ENCODE measurements at places on chromosomes 7 and 10.

GRCh38 chr7:138021889-138022288 lies 20.0 kb upstream of the CREB3L2 start:
- DNase-seq = no peak

DNA sequence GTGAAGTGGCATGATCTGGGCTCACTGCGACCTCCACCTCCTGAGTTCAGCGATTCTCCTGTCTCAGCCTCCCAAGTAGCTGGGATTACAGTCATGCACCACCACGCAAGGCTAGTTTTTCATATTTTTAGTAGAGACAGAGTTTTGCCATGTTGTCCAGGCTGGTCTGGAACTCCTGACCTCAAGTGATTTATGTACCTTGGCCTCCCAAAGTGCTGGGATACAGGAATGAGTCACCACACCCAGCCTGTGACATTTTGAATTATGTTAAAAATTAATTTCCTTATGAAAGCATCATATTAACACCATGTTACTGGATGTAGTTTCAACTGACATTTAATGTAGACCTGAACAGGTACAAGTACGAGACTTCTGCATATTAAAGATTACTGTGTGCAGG lies 24.3 kb downstream of the ABCB4 start:
- DNase-seq = no peak

DNA sequence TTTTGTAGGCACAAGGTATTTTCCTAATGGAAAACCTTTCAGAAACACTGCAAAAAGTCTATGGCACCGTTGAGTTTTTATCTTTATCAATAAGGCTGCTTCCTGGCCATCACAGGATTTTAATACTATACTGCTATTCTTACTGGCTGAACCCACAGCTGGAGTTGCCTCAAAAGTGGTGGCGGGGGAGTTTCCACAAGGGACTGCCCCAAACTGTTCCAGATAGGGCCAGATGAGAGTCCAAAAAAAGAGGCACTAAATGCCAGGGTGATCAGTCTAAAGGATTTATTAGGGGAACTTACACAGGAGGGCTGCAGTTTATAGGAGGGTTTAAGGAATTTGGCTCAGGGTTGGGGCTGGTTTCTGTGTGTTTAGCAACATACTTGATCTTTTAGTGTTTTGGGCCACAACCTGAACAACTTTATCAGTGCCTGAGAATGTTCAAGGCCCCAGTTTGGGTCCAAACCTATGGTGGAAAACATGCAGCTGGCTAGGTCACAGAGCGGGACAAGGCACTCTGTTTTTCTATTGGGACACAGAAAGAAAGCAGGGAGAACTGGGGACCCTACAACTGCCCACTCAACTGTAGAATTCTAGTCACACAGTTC lies 41.4 kb downstream of the STAM start:
- DNase-seq = no peak

DNA sequence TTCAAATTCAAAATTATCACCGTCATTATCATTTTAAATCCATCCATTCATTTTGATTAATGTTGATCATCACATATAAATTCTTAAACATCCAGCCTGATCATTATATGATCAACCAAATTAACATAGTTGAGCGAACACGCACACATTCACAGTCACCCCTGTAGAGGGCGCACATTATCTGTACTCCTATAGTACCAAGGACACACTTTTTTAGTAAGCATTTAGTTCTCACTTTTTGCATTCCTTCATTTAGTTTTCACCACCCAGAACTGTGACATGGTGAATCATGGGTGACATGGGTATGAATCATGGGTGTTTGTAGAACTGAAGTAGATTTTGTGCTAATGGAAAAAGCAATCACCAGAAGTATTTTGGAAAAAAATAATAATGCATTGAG lies 26.0 kb upstream of the ZNF735 start:
- DNase-seq = no peak

DNA sequence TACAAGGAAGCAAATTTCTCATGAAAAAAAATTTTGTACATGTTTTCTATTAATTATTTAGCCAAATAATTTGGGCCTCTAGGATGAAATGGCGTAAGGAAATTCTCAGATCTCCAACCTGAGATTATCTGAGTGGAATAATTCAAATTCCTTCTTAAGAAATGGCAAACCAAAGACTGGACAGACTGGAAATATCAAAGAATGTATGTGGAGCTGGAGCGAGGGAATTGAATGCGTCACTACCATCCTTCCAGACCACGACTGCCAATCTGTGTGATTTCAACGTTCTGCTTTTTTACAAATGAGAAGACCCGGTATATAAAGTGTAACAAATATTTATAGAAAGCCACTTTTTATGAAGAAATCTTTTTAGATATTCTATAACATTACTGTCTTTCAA lies 12.4 kb upstream of the BLNK start:
- DNase-seq = no peak

- no peak for DNase-seq
These were observed 369.2 kb upstream of the GALNT17 start for GRCh38 chr7:70762696-70763095.

DNA sequence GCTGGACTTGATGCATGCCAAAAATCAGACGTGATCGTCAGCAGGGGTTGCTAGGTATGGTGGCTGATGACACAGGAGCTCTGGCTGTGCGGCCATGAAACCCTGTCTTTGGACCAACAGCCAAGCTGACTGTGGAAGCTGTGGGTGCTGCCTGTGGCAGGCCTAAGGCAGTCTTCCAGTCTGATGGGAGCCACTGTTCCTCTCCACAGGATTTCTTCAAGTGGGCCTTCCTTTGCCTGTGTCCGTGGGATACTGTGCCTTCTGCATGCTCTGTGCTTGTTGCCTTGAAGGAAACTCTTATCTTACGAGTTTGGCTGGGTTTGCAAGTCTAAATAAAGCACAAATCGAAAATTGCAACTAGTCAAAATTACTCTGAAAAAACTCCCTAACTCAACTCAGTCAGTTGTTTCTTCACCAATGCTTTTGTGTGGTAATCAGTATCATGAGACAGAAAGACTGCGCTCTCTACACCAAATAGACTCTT lies 101.9 kb upstream of the PDLIM1 start:
- DNase-seq = no peak

DNA sequence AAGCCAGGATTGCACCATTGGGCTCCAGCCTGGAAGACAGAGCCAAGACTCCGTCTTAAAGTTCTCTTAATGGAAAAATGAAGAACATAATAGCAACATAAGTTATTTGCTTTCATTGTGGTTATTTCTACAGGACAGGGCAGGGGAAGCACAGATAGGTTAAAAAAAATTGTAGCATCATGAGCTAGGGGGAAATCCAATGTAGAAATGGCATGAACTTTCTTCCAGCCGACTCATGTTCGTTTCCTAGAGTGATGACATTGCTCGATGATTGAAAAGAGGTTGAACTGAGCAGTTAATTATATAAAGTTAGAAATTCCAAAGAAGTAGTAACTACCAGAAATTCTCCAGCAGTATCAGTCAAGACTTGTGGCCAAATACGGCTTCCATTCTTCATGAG lies 64.9 kb downstream of the DAGLB start:
- no peak for DNase-seq

DNA sequence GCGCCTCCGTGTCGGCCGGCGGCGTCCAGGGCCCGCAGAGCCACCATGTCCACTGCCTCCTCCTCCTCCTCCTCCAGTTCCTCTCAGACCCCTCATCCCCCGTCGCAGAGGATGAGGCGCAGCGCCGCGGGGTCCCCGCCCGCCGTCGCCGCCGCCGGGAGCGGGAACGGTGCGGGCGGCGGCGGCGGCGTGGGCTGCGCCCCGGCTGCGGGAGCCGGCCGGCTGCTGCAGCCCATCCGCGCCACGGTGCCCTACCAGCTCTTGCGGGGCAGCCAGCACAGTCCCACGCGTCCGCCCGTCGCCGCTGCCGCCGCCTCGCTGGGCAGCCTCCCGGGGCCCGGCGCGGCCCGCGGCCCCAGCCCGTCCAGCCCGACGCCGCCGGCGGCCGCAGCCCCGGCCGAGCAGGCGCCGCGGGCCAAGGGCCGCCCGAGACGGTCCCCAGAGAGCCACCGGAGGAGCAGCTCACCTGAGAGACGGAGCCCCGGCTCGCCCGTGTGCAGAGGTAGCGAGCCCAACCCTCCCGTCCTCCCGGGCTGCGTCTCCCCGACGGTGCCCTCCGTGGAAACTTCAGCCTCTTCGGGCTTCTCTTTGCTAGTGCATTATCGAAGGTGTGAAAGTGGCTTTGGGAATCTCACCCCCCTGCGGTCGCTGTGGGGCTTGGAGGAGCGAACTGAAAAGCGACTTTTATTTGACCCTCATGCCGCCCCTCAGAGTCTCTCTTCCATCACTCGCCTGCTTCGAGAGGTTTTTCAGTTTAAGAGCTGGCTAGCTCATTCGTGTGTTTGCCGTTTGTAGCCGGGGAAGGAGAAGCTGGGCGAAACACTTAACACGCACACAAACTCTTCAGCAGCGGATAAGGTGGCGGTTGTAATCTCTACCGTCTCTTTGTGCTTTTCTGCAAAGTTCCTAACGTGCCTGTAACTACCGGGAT lies 975 bp downstream of the GLCCI1 start:
- no peak for DNase-seq

DNA sequence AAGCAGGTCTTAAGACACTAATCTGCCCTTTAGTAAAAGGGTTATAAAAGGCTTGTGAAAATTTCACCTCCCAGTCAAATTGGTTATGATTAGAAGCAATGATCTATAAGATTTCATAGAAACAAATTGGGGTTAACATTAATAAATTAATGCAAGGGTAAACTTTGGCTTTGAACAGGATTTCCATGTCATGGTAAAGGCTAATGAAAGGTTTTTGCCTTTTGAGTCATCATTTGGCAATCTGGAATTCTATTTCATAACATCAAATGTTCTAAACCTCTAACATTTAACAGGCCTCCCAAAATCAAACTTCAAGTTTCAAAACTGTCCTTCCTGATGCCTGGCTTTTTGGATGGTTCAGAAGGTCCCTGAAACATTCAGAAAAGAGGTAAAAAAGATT lies 62.4 kb downstream of the COA1 start:
- DNase-seq = no peak

DNA sequence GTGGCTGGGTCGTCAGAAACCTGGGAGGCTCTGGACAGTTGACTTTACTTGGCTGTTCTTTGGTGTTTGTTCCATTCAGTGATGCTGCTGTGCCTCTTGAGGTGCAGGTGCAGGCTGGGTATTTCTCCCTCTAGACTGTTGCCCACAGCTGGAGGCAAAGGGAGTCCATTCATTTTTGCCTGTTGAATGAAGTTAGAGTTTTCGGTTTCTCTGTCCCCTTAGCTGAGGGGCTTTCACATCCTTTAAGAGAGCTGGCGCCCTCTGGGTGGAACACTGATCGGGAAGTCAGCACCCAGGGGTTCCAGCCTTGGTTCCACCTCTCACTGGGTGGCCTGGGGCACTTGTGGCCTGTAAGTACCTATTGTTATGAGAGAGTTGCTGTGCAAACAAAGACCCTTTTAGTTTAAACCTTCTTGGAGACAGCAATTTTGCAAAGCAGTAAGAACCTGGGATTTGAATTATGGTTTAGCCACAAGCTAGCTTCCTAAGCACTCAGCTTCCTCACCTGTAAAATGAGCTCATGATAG lies 67.2 kb downstream of the GRK5 start:
- no peak for DNase-seq

GRCh38 chr10:126065751-126066377 lies 169.5 kb downstream of the FANK1 start:
- no peak for DNase-seq

- no peak for DNase-seq
These were observed 13.3 kb downstream of the MAP3K8 start for GRCh38 chr10:30447125-30447799.

DNA sequence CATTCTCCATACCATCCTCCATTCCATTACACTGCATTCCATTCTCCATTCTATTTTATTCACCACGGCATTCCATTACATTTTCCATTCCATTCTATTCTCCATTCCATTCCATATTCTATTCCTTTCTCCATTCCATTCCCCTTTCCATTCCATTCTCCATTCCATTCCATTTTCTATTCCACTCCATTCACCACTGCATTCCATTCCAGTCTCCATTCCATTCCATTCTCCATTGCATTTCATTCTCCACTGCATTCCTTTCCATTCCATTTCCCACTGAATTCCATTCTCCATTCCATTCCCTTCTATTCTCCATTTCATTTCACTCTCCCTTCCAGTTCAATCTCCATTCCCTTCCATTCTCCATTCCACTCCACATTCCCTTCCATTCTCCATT lies 79.6 kb downstream of the NSUN6 start:
- DNase-seq = no peak

GRCh38 chr10:97412891-97413304 lies 11.8 kb upstream of the RRP12 start:
- no peak for DNase-seq

DNA sequence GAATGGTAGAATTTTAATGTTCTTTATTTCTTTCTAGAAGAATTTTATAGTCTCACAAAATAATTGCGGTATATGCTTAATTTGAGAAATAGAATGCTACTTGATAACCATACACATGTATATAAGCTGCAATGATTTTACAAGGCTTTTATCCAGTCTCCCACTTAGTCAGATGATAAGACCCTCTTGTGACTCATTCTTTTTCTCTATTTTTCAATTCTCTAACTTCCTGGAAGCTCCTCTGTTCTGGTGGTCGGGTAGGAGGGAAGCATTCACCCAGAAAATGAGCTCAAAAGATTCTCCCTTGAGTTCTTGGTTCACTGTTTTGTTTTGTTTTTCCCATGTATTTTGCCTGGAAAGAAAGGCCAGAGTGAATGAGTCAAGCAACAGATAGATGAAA lies 546.6 kb downstream of the INHBA start:
- DNase-seq = no peak

GRCh38 chr7:132435016-132435990 lies 141.0 kb downstream of the PLXNA4 start:
- DNase-seq = no peak

- no peak for DNase-seq
These were observed 631.4 kb upstream of the POT1 start for GRCh38 chr7:125561006-125561405.

- no peak for DNase-seq
These were observed 53.7 kb upstream of the KDM7A start for GRCh38 chr7:140230516-140230860.

DNA sequence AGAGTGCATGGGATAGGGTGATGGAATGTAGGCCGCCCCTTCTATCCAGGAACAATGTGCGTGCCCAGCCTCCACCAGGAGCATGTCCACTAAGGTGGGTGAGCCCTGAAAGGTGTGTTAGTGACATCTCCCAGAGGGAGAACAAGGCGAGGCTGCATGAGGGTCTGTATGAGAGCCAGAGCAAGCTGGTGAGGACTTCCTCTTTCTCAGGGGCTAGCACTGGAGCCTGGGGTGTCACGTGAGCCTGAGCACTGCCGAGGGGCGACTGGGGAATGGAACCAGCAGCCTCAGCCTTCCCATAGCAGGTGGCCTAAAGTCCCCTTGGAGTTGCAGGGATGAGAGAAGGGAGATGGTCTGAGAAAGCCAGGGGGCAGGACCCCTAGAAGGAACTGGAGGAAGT lies 156.3 kb upstream of the COBL start:
- no peak for DNase-seq

DNA sequence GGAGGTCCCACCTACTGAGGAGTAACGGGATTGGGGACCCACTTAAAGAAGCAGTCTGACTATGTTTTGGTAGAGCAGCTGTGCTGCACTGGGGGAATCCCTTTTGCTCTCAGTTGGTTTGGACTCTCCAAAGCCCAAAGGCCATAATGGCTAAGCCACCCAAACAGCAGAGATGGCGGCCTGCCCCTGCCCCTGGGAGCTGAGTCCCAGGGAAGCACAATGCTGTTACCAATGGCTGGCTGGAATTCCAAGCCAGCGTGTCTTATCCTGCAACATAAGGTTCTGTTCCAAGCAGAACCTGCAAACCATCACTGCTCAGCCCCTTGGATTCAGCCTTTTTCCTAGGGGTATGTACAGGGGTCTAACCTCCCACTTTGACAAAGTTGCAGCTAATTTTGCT lies 53.7 kb upstream of the GNAT3 start:
- DNase-seq = no peak
